Activated CD8-positive, alpha-beta memory T cell treated with anti-CD3 and anti-CD28 coated beads, Interleukin-2, amount 50 U/mL, for 4 hours (primary cell): ENCODE measurements at places on chromosomes 11 and 22.
A peak's percentile ranks its signal among the peaks of the same experiment; 100 is the strongest.

DNA sequence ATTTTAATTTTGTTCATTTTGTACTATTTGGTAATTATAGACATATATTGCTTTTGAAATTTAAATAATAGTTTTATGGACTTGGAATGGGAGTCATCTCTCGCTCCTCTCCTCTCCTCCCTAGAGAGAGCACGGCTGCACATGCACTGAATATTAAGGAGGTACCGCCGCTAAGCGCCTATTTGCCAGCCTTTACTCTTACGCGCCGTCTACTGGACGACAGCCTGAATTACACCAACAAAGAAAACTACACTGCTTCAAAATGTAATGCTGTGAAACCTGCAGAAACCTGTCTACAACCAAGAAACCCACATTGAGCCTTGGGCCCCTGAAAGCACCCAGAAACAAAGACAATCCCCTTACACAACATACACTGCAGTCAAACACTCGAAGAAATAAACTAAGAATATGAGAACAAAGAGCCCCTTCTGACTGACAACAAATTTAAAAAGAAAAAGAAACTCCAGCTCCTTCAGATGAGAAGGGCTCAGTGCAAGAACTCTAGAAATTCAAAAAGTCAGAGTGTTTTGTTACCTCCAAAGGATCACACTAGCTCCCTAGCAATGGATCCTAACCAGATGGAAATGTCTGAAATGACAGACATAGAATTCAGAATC lies 737.2 kb downstream of the LRRC4C start:
- no peak for DNase-seq

GRCh38 chr22:30265823-30266444 lies 717 bp downstream of the OSM start:
- peak; percentile 85 for DNase-seq

DNA sequence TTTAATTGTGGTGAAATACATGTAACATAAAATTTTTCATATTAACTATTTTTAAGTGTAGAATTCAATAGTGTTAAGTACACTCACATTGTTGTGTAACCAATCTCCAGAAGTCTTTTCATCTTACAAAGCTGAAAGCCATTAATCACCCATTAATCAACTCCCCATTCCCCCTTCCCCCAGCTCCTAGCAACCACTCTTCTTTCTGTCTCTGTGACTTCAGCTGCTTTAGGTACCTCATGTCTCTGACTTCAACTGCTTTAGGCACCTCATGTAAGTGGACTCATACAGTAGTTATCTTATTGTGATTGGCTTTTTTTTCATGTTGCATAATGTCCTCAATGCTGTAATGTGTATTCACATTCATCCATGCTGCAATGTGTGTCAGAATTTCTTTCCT lies 150.8 kb upstream of the NTM start:
- no peak for DNase-seq

GRCh38 chr11:1219834-1220815 lies 2.7 kb upstream of the MUC5B start:
- DNase-seq, result no peak

DNA sequence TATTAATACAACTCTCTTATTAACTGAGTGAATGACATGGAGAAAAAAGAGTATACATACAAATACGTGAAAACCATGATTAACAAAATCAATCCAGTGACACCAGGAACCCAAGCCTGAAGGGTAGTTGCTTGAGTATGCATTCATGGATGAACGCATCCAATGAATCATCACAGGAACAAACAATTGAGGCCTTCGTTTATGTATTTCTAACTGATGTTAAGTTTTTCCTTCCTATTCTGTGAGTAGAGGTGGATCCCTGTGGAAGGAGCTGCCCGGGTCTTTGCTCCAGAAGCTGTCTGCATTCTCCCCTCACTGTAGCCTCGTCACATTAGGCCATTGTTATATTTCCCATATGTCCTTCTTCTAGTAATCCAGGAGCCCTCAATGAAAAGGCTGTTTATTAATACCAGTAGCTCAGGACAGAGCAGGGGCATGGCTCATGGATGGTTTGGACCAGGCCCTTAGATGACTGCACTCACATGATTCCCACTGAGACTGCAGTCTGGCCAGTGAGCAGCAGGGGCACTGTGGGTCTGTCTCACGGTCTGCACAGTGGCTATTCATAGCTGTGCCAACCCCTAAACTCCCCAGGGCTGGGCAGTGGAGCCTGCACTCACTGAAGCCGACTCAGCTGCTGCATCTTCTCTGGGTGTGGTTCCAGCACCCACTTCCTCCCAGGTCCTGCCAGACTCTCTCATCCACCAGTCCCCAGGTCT lies 128.1 kb upstream of the TOP3B start:
- DNase-seq, result no peak

DNA sequence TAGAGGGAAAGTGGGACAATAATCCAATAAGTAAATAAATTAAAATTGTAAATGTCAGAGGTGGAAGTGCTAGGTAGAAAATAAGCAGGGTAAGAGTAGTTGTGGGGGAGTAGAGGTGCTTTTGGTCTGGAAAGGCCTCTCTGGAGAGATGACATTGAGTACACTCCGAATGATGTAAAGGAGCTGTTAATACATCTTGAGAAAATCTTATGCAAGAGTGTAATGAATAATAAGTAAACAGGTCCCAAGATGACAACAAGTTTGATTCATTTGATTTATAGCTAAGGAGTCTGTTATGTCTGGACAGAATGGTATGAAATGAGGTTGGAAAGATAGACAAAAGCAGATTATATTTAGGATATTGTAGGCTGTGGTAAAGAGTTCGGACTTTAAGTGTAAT lies 87.5 kb downstream of the TMEM135 start:
- no peak for DNase-seq

GRCh38 chr22:41920271-41920976 lies 5.5 kb upstream of the SHISA8 start:
- no peak for DNase-seq

DNA sequence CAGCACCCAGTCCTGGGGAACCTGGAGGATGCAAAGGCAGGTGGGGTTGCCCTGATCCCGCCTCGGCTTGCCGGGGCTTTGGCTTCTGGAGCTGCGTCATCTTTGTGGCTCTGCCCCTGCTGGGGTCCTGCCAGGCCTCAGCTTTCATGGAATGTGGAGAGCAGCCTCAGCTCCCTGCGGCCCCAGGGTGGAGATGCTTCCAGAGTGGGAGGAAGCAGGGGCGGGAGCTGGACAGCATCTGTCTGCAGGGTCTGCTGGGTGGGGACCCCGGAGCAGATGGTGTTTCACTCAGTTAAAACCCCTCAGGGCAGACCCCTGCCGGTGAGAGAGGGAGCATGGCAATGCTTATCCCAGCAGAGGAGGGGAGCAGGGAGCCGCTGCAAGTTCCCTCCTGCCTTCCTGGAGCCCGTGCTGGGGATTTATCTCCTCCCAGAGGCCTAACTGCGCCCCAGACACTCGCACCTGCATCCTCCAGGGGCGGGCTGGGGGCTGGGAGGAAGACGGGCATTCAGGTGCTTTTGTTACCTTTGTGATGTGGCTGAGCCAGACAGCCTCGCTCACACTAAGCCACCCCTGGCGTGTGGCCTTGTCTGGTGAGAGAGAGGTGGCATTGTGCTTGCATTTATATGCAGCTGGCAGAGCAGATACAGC lies 15.7 kb downstream of the GRIK4 start:
- no peak for DNase-seq
